Stromal cell of bone marrow (primary cell): ENCODE measurements at places on chromosomes 2 and 18.
A peak's percentile ranks its signal among the peaks of the same experiment; 100 is the strongest.

DNA sequence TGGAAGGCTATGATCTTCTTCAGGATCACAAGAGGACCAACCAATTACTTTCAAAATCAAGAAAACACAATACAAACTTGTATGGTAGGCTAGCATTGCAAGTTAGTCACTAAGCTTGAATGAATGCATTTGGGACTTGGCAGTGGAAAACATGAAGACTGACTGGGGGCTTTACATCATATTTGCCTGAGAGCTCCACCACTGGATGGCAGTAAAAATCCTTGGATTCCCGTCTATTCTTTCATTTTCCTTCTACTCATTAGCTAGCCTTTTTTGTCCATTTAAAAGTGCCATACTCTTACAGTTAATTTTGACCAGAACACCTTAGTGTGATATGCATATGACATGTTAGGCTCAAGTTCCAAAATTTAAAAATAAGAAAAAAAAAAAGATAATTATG is 63.5 kb upstream of the RASGRP3 start:
- no peak for DNase-seq

DNA sequence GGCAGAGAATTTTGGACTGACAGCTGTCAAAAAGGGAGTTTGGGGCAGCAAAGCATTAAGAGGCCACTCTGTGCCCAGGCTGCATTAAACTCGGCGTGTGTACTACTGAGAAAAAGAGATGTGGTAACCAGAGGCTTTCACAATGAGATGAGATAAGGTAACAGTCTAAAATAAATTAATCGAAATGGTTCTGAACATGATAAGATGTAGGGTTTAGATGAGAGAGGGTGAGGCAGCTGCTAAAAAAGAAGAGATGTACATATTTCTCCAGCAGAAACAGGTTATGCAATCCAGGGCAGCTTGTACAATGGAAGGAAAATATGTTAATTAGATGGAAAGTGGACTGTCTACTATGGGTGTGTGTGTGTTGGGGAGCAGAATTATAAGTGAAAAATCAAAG is 39.2 kb upstream of the ACTR3 start:
- DNase-seq: no peak

- DNase-seq: no peak
Measured at GRCh38 chr2:54569745-54570301, 113.7 kb downstream of the SPTBN1 start.

DNA sequence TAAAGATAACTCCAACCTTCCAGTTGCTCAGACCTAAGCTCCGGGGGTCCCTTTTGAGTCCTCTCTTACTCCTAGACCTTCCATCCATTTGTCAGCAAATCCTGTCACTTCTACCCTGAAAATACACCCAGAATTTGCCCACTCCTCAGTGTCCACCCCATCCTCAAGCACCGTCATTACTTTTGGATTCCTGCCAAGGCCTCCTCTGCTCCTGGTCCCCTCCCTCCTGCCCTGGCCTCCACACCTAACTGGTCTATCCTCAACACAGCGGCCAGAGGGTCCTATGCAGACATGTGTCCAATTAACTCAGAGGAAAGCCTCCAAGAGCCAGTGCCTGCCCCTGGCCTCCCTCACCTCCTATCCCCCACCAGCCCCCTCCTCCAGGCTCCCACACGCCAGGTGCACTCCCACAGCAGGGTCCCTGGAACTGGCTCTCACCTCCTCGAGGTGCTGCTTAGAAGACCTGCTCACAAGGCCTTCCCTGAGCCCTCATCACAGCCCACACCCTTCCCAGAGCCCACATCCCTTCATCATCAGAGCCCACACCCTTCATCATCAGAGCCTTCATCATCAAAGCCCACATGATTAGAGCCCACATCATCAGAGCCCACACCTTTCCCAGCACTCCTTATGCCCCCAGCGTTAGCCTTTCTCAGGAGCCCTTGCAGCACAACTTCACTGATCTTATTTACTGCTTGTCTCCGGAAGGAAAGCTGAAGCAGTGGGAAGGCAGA is 20.4 kb downstream of the FAM178B start:
- DNase-seq: no peak

GRCh38 chr2:53668624-53669026 is 99.0 kb upstream of the CHAC2 start:
- no peak for DNase-seq

DNA sequence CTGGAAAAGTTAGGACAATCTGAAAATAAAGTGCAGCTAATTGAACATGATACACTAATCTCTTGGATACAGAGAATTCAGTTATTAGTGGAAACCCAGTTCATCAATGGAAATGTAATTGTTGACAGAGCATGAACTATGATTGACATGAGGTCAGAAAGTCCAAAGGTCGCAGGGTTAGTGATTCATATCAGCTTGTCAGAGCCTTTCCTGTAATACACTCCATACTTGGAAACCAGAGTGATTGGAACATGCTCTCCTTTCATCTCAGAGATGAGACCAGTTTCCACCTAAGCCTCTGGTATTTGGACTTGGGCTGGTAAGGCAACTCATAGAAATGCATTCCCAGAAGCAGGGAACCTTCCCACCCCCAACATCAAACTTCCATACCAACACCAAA is 8.5 kb upstream of the NCKAP5 start:
- no peak for DNase-seq

- peak; percentile 94 for DNase-seq
Measured at GRCh38 chr2:187547353-187547979, 6.8 kb downstream of the TFPI start.

DNA sequence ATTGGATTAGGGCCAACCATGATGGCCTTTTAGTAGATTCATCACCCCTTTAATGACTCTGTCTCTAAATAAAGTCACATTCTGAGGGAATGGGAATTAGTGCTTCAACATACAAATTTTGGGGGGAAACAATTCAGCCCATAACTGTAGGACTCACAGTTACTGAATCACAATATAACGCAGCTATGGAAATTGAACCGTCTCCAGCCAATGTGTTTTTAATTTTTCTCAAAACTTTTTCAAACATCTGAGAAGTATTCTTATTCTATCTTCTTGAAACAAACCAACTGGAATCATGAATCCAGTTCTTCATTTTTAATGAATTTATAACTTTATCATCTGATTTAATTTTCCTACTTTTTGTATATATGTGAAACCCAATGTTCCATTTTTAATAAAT is 373.1 kb upstream of the SYT4 start:
- DNase-seq: no peak

GRCh38 chr2:190701586-190701985 is 52.7 kb downstream of the NAB1 start:
- no peak for DNase-seq

DNA sequence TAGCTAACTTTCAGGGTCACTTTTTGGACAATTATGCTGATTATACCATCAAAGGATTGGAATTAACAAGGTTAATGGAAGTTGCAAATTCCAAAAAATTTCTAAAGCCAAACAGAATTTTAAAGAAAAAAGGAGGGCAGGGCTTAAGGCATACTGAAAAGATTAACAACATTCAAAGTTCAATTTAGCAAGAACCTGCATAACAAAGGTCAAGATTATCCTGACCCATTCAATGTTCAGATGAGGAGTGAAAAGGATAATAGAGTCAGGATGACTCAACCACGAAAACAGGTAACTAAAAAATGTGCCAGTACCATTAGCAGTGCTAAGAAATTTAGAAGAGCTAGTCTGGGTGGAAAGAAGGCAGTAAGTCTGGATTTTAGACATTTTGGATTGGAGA is 139.8 kb upstream of the HNMT start:
- no peak for DNase-seq

DNA sequence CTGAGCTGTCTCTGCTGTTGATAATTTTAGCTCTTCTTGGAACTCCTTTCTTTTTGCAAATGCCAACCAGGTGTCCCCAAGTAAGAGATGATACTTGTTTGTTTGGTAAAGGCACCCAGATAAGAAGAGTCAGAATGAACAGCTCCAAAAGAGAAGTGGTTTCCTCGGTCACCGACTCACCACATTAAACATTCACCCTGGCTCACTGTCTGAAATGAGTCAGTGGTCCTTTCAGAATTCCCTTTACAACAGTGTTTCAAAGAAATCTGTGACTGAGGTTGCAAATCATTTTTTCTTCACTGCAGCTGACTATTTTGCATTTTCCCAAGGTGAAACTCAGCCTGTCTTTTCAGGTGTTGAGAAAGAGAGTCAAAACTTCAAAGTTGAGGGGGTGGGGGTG is 16.2 kb upstream of the CXCR4 start:
- no peak for DNase-seq

DNA sequence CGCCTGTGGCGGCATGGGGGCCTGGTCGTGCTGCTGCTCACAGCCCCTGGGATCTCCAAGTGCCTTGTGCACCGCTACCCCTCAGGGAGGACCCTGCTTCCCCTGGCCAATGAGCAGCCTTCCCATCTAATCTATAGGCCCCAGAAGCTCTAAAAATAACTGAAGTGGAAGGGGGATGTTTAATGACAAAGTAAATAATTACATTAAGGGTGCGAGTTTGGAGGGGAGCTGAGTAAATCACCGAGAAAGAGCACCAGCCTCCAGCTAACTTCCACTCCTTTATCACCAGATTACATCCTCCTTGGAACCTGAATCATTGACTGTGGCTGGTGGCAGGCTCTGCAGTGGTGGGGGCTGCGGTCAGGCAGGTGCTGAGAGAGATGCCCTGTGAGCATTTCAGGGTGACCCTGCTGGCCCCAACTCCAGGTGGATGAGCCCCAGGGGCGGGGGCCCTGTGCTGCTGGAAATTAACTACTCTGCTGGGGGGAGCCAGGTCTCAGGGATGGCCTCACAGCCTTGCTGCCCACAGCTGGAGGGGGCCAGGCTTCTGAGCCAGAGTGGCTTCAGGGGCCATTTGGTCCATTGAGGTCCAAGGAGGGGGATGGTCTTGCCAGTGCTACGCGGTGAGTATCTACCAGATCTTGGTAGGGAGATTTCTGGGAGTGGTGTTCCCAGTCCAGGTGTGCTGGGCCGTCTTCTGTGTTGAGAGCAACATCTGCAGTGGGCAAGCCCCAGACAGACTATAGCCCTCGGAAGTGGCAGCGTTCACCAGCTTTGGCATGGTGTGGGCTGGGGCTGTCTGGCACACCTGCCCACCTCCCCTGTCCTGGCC is 74.2 kb downstream of the GLI2 start:
- no peak for DNase-seq

GRCh38 chr2:48474574-48475298 is 55.2 kb upstream of the STON1 start:
- no peak for DNase-seq

DNA sequence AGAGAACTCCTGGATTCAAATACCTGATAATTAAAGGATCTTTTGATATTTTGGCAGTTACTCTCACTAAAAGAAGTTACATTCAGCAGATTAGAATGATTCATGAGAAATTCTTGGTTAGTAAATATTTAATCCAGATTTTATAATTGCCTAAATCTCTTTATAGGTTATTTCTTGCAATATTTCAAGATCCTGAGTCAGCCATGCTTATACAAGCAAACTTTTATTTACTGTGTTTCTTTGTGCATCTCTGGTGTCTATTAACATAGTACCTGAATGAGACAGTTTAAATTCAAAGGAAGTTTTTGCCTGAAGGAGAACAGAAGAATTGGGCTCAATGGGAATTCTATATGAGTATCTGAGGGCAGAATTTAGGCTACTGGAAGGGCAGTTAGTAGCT is 249.3 kb downstream of the ERBB4 start:
- DNase-seq: no peak
